H9 (cell line): ENCODE measurements at places on chromosomes 4 and X.

DNA sequence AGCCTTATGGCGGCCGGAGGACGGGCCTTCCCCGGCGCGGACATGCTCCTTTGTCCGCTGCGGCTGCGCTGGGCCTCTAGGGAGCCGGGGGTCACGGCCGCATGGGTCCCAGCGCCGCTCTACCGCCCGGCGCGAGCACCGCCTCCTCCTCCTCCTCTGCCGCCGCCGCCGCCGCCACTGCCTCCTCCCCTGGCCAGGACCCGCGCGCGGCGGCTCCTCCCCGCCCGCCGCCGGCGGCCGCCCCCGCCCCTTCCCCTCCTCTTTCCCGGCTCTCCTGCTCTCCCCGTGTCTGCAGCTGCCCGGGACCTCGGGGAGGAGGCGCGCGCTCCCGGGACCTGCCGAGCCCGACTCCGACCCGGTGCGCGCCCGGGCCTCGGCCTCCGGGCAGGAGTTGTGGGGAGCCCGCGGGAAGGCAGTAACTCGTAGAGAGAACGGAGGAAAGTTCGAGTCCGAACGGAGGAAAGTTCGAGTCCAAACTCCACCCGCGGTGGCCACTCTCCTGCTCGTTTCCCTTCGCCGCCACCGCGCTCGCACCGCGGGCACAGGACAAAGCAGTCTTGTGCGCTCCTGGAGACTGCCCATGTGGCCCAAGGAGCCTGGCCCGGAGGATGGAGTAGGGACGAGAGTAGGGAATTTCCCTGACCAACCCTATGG is at the start of gene ADGRA3:
TSS of gene ADGRA3 (minus strand) at position 179 of the 654 bp plus-strand sequence. CDS start 282 bp downstream, outside the sequence.
- DNase-seq = peak; percentile 79

DNA sequence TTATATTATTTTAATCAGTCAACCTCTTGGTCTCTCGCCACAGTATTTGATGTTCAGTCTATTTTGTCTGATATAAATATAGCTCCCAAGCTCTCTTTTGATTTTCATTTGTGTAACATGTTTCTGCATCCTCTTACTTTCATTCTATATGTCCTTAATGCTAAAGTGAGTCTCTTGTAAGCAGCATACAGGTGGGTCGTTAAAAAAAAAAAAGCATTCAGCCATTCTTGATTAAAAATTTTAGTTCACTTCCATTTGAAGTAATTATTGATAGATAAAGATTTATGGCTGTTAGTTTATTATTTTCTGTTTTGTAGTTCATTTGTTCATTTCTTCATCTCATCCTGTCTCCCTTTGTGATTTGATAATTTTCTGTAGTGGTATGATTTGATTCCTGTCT is 229.1 kb downstream of the GUCY2F start:
- no peak for DNase-seq

GRCh38 chr4:141541851-141542250 is 94.5 kb upstream of the IL15 start:
- DNase-seq = no peak

DNA sequence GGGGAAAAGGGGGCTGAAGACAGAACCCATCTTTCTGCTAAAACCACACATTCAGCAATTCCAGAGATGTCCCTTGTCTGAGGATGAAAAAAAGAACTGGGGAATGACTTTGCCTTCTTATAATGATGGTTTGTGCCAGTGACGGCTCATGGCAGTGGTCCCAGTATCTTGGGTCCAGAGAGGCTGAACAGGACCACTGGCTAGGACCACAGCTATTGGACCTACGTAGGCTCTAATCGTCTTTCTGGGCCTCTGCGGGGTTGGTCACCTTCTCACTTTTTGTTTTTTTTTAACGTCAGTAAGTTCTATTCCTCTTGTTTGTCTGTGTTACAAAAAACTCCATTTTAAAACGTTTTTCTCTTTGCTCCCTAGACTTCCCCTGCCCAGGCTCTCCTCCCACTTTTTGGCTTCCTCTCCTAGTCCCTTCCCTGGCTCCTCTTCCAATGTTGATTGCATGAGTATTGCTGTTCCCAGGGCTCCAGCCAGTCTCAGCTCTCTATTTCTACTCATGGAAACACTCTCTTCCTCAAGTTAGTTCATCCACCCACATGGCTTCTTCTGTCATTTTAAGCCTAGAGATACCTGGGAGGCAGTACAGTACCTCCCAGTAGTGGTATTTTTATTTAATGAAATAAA is 52.6 kb upstream of the STX18 start:
- no peak for DNase-seq

GRCh38 chr4:52873191-52873590 is 11.1 kb downstream of the RASL11B start:
- DNase-seq = no peak

GRCh38 chrX:123013141-123013540 is 170.9 kb upstream of the GRIA3 start:
- DNase-seq = no peak

DNA sequence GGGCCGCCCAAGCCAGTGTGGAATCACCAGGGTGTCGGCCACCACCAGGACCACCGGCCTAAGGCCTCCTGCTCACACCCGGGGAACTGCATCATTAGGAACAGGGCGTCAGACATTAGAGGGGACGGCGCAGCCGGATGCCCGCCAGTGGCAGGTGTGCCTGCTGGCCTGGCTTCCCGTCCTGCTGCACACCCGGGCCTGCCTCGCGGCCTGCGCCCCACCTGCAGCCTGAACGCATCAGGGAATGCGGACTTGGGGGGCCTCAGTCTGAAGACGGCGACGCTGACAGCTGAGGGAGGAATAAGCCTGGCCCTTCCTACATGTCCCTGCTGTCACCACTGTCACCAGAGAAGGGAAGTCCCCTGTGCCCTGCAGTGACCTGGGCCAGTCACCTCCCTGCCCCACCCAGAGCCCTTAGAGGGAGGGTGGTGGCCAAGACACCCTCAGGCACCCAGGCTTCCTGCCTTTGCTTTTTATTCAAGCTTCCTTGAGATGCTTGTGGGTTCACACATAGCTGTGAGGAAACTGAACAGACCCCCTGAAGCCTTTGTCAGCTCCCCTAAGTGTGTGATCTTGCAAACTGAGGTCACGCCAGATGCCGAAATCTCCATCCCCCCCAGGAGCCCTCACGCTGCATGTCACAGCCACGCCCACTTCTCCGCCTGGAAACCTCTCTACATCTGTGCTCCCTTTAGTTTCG is 3.2 kb downstream of the DGKQ start:
- DNase-seq = no peak

- DNase-seq = no peak
These were observed 227.3 kb downstream of the KDR start for GRCh38 chr4:54898056-54898562.

DNA sequence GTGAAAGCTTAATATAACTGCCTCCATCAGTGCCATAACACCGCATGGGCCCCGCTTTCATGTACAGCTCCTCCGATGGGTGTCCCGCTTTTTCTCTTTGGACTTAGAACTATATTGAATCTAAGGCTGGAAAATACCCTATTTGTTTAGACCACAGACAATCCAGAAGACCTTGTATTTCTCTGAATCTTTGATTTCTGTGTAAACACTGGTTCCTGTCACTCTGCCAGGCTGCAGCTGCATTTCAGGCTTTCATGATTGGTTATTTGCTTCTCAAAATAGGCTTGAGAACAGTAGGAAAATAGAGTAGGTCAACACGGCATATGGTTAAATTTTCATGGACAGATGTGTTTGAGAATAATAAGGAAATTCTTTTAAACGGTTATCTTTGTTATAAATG is 80.0 kb downstream of the NWD2 start:
- DNase-seq = no peak

- DNase-seq = no peak
These were observed 45.3 kb downstream of the MAP7D3 start for GRCh38 chrX:136205882-136206380.

DNA sequence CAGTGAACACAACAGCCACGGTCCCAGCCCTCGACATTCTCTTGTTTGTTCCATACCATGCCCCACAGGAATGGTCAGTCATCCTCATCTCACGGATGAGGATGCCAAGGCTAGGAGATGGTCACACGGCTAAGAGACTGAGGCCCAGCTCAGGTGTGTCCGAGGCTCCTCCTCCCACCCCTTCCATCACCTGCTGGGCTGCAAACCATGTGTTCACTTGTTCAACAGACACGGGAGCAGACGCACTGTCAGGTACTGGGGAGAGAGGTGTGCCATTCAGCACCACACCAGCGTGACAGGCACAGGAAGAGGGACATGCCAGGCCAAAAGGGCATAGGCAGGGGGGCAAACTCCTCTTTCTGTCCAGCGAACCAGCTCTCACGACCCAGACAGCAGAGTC is 45.9 kb downstream of the ABLIM2 start:
- DNase-seq = no peak

DNA sequence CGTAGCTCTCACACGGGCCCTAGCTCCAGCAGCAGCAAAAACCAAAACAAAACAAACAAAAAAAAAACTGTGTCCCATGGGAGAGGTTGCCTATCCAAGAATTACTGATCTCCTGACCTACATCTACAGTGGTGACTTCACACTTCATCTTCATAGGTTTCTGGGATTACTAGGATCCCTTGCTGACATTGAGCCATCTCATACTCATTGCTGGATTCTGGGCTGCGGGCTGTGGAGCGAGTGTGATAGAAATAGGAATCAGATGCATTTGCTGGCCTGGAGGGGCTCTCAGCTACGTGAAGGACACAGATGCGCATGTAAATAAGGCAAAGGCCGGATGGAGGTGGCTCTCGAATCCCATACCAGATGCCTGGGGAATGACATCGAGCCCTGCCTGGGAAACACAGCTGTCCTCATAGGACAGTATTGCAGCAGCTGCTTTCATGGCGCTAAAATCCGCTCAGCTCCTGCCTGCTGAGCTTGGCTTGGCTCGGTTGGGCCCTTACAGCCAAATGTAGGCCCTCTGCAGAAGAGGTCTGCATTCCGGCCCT is 41.7 kb downstream of the CNGA2 start:
- DNase-seq = peak; percentile 46

GRCh38 chr4:140906993-140907962 is 151.1 kb upstream of the TBC1D9 start:
- DNase-seq = no peak

DNA sequence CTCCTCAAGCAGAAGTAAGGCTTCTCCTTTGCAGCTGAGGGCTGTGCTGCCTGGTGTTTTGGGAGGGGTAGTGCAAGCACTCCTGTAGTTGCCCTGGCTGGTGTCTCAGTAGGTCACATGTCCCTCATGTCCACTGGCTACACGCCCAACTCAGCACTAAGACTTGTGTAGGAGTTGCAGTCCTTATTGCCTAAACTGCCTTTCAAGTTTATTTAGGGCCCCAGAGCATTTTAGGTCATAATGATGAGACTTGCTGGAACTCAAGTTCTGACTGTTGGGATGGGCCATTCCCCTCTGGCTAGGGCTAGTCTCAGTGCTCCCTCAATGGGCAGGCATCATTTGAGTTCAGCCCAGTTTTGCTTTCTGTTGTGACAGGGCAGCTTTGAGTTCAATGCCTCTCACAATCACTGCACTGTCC is 44.1 kb downstream of the PPM1K start:
- no peak for DNase-seq

DNA sequence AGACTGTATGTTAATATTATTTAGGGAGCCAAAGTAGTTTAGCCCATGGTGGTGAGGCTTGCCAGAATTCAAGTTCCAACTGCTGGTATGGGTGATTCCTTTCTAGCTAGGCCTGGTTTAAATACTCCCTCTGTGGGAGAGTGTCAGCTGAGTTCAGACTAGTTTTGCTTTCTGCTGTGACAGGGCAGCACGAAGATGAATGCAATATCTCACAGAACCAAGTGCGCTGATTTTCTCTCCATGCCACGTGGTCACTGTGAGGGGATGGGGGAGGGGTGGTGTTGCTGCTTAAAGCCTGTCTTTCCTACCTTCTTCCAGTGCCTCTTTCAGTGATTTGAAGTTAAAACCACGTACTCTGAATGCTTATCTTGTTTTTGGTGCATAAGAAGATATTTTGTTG is 445.7 kb upstream of the CXorf51B start:
- no peak for DNase-seq

- DNase-seq = no peak
These were observed 321.6 kb downstream of the ARHGAP10 start for GRCh38 chr4:148053298-148054003.

DNA sequence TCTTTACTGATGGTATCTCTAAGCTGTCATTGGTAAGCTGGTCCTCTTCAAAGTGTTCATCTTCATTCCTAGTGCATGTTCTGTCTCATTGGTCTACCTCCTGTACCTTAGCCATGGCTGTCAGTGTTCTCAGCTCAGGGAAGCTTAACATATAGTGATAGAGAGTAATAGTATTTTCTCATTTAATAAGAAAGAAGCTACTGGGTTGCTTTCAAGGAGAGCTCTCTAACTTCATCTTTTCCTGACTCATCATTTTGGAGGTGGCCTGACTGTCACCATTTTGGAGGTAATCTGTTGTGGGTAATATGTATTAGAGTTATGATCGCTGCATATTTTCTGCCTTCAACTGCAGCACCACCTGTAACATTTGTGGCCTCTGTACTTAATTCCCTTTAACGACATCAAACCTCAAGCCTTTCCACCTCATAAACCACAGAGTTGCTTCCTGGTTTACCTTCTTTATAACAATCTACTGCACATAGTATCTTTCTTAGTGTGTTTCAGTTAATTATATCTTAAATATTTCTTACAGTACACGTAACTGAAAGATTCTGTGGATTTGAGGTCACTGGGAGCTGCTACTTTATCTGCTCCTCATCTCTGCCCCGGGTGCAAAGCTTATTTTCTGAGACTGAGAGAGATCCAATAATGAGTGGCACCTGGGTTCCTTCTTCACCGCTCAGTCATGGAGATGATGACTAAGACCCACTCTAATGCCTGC is 474.0 kb upstream of the TECRL start:
- no peak for DNase-seq

DNA sequence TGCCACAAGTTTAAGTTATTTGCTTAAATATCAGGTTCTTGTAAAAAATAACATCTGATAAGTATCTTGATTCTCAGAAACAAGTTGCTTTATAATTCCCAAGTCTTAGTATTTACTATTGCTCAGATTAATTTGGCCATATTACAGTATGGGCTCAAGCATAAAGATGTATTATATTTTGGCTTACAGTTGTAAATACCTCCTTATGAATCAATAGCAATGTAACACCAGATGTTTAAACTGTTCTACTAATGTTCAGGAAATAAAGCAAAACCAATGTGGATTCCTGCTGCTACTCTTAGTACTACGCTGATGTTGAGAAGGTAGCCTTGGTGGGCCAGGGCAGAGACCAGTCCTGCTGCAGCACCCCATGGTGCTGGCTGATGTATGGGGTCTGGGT is 102.7 kb downstream of the MGST2 start:
- no peak for DNase-seq

- peak; percentile 38 for DNase-seq
These were observed 38.1 kb upstream of the NOCT start for GRCh38 chr4:138977524-138977923.

- no peak for DNase-seq
These were observed 59.6 kb upstream of the MAMLD1 start for GRCh38 chrX:150303386-150304097.

- no peak for DNase-seq
These were observed 89.0 kb downstream of the COMMD8 start for GRCh38 chr4:47374477-47374876.

GRCh38 chrX:63713526-63713925 is 71.5 kb downstream of the ARHGEF9 start:
- no peak for DNase-seq

- no peak for DNase-seq
These were observed 63.7 kb downstream of the HMGB2 start for GRCh38 chr4:173270312-173271027.
